NCI-H1694 treated with DMSO at 0.1 percent for 48 hours (cell line): ENCODE measurements at places on chromosomes 5 and 9.

GRCh38 chr9:130920762-130921299 lies 18.2 kb downstream of the FIBCD1 start:
- no peak for DNase-seq

DNA sequence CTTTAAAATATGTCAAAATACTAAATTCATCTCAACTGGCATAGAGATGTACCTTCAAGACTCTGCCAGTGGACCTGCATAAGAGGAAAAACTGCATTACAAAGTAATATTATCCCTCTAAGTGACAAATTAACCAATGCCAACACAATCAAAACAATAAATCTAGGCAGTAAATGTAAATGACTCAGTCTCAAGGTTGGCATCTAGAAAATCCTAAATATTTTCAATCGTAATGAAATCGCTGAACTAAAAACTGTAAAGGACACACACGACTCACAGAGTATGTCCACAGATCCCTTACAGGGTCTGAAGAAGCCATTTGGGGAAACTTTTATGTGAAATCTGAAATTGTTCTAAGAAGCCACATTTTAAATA lies 31.2 kb downstream of the ERMP1 start:
- no peak for DNase-seq

GRCh38 chr9:115694991-115695390 lies 458.6 kb upstream of the PAPPA start:
- DNase-seq = no peak

DNA sequence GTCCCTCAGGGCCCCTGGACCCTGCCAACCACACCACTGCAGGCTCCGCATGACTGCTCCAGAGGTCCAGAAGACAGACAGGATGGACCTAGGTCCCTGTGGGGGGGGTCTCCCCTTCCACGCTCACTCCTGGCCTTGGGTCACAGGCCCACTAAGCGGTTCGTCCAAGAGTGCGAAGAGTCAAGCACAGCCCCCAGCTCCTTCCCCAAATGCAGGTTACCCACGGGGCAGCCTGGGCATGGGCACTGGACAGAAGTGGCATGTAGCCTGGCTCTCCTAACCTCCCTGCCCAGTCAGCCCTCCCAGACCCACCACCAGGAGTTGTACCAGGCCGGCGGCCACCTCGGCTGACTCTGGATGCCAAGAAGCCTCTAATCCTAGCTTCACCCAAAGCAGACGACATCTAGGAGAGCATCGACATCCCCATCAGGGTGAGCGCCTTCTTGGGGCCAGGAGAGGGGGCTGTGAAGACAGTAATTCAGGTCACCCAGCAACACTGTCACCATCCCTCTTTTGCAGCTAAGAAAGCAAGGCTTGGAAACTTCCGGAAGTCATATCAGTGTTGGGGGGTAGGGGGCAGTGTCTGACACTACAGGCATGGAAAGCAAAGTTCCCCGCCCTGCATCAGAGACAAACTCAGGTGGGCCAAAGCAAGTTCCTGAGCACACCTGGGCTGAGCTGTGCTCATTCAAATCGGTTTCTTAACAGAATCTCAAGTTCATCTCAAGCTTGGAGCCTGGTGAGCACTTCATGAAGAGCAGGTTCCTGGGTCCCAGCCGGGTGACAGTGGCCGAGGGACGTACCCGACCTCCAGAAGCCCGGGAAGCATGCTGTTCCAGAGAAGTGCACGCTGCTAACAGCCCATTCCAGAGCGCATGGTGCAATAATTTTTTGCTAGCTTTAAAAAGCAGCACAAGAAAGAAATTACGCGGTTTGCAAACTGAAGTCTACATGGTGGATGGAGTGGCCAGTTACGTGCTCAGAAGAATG lies 68.7 kb downstream of the SEMA4D start:
- DNase-seq = no peak

- DNase-seq = no peak
Observed at GRCh38 chr5:167653645-167654106, 637.8 kb upstream of the WWC1 start.

- no peak for DNase-seq
Observed at GRCh38 chr9:8491563-8491962, 692.0 kb upstream of the DMAC1 start.

DNA sequence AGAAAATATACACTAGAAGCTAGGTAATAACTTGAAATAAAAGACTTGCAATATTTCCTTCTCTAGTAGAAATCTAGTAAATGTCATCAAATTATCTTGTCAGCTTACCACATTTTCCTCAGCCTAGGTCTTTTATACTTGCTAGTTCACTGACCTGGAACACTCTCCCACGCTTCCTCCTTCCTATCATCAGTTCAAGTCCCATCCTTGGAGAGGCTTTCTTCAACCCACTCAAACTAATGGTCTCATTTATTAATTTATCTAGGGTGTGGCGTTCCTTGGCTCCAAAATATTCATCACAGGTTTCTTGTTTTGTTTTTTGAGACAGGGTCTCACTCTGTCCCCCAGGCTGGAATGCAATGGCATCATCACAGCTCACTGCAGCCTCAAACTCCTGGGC lies 2.9 kb downstream of the FAM13B start:
- no peak for DNase-seq

- DNase-seq = no peak
Observed at GRCh38 chr9:86549401-86549811, 195.2 kb upstream of the TUT7 start.

DNA sequence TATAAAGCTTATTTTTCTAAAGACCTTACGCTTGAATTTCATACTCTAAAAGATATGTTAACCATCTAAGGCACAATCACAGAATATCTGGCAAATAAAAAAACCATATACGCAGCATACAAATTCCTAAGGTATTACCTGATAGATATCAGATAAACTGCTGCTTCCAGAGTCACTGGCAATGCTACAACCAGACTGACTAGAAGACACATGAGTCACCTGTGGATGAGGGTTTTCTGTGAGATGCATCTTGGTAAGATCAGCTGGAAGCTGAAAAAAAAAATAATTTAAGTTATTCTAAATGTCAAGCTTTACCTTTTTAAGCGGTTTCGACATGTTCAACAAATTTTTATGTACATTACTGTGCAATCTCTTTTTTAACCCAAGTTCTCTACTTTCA lies 113.8 kb downstream of the RAPGEF6 start:
- no peak for DNase-seq

- DNase-seq = no peak
Observed at GRCh38 chr5:151233616-151234085, 9.8 kb upstream of the CCDC69 start.

- no peak for DNase-seq
Observed at GRCh38 chr5:112640546-112640945, 97.1 kb upstream of the APC start.

DNA sequence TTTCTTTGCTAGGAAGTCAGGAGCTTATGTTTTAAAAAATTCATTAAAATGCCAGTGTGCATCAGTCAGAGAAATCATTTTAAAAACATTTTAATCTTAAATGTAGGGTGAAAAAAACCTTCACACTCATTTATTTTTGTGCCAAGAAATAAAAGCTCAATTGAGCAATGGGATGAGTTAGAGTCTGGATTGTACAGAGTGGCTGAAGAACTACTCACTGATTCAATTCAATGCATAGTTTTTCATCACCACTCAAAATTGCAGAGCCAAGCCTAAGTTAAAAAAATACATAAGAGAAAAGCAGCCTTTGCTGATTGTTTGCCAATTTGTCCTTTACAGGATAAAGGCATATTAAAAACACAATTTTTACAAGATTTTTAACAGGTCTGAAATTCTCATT lies 168.2 kb upstream of the DMRTA1 start:
- no peak for DNase-seq

- no peak for DNase-seq
Observed at GRCh38 chr5:172133359-172134029, 54.5 kb downstream of the STK10 start.

DNA sequence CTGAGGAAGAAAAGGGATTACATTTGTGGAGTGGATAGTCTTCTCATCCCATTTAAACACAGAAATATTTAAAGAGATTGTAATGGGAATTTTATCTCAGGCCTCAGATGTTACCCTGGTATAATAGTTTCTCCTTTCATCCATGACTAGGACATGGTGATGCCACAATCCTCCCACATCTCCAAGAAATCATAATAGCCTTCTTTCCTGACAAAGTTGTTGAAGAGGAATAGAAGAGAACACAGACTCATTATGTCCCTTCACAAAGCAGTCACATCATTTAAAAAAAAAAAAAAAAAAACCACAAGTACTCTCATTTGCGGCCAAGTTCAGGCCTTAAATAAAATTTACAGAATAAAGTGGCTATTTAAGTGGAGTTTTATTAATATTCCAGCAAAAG lies 359.6 kb downstream of the DEPDC1B start:
- DNase-seq = no peak

DNA sequence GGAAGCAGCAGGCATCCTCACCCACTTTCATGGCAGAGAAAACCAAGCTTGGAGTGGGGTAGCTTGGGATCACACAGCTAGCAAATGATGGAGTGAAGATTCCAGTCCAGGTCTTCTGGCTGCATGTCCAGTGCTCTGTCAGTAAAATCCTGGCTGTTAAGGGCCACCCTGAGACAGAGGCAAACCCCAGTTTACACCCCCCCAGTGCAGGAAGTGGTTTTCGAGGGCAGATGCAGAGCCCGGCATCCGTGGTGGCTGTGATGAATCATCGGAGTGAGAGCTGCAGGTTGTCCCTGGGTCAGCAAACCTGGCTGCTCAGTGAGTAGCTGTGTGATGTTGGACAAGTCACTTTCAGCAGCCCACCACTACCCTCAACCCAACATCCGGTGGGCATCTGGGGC lies 115.4 kb downstream of the RGS3 start:
- no peak for DNase-seq

DNA sequence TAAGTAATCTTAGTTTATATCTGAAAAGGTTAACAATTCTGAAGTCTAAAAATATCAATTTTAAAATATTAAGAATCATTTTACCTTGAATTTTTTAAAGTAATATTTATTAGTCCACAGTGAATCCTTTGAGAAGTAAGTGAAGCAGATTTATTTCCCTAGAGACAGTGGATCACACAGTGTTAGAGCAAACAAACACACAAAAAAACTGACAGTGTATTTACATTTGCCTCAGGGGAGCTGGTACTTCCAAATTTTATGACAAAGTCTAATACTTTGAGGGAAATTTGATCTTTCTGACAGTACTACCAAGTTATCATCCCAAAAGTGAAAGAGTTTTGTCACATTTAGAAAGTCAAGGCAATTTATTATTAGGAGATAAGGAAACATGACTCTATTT lies 1750.6 kb upstream of the CDH9 start:
- no peak for DNase-seq

GRCh38 chr5:132083071-132083678 lies 9.6 kb downstream of the CSF2 start:
- DNase-seq = no peak

DNA sequence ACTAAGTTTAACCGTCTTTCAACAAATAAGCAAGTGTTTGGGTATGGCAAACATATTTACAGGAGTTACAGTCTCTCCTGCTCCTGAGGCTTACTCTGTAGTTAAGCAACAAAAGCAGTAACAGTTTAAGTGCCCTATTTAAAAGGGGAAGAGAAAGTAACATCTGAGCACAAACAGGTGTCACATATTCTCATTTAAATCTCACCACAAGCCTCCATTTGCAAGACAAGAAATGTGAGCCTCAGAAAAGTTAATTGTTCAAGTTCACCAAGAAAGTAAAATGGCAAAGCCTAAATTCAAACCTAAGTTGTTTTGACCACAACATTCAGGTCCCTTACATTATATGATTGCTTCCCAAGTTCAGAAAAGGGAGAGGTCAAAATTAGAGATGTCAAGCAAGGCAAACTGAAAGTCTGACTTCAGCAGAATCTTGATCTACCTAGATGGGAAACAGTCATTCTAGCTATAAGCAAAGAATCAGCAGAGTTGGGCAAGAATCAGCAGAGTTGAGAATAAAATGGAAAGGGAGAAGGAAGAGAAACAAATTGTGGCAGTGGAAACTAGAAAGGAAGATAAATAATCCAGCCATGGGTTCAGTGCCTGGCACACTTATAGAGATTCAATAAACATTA lies 93.4 kb downstream of the STRBP start:
- DNase-seq = no peak

- DNase-seq = no peak
Observed at GRCh38 chr5:125006011-125006685, 259.7 kb upstream of the ZNF608 start.

DNA sequence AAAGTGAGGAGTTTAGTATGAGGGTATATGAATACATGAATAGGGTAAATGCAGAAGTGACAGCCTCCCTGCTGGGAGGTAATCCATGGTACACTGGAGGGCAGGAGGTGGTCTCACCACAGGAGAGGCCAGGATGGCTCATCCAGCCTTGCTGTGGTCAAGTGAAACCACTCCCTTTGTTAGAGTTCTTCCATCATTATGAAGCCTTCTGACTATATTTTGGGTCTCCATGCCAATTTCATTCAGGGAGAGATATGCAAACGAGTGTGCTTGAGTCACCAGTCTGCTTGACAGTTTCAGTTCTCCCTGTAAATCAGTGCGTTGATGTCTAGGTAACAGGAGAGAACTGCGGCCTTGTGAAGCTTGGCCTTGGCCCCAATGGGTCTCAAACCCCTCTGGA lies 16.4 kb downstream of the PPP3R2 start:
- no peak for DNase-seq

GRCh38 chr5:154486427-154486866 lies 8.4 kb upstream of the HAND1 start:
- DNase-seq = no peak

- DNase-seq = no peak
Observed at GRCh38 chr5:173682313-173682712, 65.9 kb upstream of the BOD1 start.

- no peak for DNase-seq
Observed at GRCh38 chr9:92312887-92313623, 12.1 kb downstream of the NOL8 start.

DNA sequence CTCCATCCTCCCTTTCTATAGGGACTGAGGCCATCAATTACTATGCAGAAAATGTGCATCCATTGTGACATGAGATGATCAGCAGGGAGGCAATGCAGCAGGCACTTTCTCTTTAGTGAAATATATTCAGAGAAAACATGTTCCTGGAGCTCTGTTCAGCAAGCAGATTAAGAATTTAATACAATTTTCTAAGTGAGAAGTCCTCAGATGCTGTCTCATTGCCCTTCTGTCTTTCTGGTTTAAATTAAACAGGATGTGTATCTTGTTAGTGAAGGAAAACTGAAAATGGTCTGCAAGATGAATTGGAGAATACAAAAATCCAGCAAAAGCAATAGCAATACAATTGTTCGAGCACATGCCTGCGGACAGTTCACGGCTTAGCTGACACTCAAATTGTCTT lies 445.8 kb upstream of the RIOK2 start:
- DNase-seq = no peak

GRCh38 chr5:97073420-97073819 lies 69.0 kb downstream of the LIX1 start:
- DNase-seq = no peak

GRCh38 chr5:107384256-107384655 lies 286.5 kb downstream of the EFNA5 start:
- DNase-seq = no peak

DNA sequence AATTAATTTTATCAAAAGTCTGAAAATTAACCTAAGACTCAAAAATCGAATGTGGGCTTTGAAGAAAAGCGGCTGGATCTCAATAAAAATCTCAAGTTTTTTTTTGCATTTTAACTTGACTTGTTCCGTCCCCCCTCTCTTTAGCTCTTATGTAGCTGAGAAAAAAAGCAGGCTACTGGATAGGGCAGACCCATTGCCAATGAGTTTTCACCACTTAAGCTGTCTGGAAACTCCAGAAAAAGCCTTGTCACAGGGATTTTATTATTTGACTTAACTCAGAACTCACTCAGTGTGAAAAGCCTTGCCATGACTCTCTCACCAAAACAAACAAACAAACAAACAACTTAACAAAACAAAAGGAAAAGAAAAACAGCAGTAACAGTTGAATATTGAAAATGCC lies 247.4 kb downstream of the CDH9 start:
- DNase-seq = no peak
